Karpas-422 (cell line): ENCODE measurements at places on chromosomes 6 and 20.

- DNase-seq, result no peak
These were observed 33.2 kb upstream of the IGF2R start for GRCh38 chr6:159935633-159936032.

GRCh38 chr20:46255440-46256104, 52.7 kb downstream of the CDH22 start:
- peak; percentile 78 for DNase-seq

DNA sequence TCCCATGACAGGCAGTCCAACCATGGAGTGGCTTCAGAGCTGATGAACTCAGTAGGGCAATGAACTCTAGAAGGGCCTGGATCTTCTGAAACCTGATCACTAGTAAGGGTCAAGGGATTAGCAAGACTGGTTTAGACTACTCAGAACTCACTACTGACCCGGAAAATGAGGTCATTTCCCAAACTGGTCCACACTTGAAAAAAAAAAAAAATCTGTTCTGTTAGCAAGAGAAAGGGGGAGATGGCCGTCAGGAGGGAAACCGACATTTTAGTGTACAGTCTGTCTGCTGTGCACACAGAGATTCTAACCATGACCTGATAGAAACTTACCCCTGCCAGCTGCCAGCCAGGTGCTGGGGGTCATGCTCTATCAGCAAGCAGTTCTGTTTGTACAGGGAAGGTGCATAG, 262.4 kb upstream of the AGPAT4 start:
- no peak for DNase-seq

DNA sequence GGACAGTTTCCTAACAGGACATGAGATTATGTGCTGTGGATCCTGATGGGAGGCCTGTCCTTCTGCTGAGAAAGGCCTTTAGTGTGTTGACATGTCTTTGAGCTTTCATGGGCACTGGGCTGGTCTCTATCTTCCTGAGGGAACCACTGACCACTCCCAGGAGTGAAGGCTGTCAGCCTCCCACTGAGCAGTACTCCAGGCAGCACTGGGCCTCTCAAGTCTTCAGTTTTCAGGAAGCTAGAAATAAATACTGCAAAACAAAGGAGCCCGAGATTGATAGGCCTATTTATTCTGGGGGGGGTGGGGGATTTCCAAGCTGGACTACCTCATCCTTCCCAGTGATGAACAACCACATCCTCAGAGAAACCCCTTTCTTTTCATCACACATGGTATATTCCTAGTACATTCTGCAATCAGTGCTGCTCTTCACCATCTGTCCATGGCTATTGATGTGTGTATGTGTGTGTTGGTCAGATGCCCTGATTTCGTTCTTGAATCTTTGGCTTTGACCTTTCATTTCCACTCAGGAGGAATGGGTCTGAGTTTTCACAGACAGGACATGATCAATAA, 180.9 kb upstream of the SPTLC3 start:
- DNase-seq, result no peak

DNA sequence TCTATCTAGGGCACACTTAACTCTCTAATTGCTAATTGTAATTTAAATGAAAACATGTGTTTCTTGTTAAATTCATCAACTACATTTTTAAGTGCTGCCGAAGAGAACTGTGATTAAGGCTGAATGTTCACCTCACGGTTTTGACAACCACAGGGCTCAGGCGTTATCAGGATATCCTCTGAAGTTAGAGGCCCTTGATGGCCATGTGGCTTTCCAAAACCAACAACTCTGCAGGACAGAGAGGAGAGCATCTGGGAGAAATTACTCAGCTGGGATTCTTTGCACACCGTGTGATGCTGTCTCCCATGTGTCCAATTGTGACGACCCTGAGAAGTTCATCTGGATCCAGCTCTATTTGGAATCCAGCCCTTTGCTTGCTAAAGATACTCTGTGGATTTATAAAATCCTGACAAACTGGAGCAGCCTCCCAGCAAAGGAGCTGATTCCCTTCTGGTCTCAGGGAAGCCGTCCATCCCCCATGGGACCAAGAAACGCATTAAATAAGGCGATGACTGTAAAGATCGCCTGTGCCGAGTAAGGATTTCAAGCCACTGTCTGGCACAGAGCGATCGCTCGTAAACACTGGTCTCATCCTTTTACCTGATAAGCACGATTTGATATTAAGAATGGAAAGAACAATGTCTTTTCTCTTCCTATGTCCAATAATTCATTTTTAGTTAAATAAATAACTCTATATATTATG, 401.1 kb downstream of the CD83 start:
- no peak for DNase-seq

DNA sequence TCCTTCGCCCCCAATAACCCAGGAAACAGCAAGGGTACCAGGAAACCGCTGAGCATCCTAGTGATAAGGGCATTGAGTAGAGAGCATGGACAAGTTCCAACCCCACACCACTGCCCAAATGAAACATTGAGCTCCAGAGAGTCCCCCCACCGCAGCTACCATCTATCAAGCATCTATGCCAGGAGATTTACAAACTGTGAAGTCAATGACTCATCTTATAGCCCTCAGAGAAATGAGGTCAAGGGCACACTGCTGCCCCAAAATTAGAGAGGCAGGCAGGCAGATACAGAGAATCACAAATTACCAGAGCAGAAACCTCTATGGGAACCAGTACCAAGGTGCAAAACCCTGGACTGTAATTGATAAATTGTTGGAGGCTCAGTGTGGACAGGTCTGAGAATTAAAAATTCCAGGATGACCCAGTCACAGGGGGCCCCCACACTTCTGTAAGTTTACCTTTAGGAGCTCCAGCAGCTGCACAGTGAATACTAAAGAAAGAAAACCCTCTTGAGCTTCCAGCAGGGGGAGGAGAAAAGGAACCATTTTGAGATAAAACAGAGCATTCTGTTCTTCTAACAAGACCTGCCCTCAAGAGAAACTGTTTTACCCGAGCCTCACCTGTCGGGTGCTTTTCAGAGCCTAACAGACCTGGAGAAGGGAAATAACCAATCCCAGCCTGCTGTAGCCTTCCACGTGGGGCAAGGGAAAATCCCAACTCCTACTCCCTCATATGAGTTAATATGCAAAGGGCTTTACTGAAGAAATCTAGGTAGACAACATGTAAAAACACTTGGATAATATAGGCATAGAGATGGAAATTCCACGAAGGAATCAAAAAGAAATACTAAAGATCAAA, 118.0 kb upstream of the ARID1B start:
- peak; percentile 53 for DNase-seq

DNA sequence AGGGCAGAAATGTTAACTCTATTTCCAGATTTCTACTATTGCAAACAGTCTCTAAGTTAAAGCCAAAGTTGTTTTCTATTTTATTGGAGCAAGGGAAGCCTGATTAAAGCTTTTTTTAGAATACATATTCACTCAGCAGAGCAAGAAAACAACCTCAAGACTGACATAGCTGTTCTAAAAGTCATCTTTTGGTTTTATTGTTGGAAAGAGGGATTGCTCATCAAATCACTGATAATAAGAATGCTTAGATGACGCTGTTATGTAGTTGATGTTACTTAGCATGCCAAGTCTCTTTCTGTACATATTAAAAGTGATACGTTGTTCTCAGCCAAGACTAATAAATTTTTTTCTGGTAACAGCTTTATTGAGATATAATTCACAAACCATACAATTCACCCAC, 172.6 kb upstream of the LAMA2 start:
- DNase-seq, result no peak

DNA sequence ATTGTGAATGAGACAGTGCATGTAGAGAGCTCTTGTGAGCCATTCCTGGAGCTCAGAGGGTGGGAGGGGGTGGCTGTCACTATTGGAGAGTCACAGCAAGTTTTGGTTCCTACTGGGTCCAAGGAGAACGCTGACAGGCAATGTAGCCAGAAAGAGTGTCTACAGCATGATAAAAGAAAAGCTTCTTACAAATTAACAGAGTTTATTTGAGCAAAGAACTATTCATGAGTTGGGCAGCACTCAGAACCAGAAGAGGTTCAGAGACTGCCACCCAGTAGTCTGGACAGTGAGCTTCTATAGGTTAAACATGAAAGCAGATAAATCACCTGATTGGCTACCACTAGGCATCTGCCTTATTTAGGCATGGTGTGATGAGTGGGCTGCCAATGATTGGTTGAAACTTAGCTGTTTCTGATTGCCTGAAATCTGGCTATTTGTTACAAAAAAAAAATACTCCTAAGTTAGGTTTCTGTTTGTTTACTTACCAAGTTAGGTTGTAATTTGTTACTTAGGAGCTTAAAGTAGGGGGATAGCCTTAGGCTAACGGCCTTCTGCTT, 473.4 kb downstream of the PREX1 start:
- no peak for DNase-seq

- DNase-seq, result no peak
These were observed 406.9 kb upstream of the MAP3K7 start for GRCh38 chr6:90993770-90994169.

GRCh38 chr6:80698459-80698858, 592.0 kb downstream of the BCKDHB start:
- DNase-seq, result no peak

GRCh38 chr20:59322585-59323454, 22.4 kb downstream of the EDN3 start:
- no peak for DNase-seq

DNA sequence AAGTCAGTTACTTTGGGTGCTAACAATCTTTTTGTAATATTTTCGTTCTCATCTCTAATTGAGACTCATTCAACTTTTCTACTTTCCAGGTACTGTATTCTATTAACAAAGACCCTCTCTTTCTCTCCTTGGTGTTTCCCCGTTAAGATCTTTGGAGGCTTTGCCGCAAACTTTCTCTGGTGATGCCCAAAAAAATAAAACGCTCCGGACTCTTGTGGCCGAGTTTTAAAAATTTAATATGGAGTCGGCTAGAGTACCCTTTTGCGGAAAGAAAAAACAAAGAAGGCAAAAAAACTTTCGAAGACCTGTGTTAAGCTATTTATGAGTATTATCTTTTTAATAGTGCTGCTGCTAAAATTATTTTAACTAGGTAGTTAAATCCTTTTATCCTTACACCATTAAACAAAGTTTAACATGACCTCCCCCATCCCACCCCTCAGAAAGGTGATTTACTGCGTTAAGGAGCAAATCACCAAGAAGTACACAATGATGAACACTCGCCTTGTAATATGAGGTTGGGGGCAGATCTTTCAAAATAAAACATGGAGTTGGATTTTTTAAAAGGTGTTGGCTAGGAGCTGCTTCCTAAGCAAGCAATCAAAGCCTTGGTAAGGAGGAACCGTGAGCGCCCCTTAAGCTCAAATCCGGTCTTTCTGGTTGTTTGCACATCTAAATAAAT, 10.0 kb downstream of the SIM1 start:
- DNase-seq, result no peak

DNA sequence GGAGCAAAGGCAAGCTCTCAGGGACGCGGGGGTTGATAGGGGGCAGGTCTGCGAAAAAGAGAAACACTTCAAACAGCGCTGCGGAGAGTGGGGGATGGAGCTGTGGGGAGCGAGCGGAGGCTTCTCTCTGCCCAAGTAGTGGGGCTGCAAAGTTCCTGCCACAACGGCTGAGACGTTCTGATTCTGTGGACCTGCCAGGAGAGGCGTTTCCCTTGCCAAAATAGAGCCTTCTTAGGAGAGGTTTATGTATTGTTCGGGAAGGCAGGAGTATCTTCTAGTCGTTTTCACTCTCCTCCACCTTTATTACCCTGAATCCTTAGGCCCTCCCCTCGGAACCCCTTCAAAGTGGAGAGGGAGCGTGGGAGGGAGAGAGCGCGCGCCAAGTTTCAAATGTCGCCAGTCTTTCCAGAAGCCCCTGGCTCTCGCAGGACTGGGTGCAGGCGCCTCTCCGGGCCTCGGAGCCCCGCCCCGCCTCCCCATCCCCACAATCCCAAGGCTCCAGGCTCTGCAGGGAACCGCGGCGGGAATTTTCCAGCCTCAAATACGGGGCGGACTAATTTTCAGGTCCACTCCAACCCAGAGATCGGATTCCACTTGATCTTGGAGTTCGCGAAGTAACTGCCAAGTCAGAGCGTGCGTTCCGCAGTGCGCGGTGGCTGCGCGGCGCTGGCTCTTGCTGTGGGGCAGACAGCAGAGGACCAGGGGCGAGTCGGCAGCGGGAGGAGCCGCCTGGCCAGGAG, 10.0 kb upstream of the POU3F2 start:
- DNase-seq, result no peak

- peak; percentile 55 for DNase-seq
These were observed 114.3 kb upstream of the CD93 start for GRCh38 chr20:23200413-23200812.

- DNase-seq, result no peak
These were observed 508.1 kb upstream of the MAP3K7 start for GRCh38 chr6:91094806-91095475.

- no peak for DNase-seq
These were observed 166.0 kb upstream of the CDH4 start for GRCh38 chr20:61086031-61086430.

DNA sequence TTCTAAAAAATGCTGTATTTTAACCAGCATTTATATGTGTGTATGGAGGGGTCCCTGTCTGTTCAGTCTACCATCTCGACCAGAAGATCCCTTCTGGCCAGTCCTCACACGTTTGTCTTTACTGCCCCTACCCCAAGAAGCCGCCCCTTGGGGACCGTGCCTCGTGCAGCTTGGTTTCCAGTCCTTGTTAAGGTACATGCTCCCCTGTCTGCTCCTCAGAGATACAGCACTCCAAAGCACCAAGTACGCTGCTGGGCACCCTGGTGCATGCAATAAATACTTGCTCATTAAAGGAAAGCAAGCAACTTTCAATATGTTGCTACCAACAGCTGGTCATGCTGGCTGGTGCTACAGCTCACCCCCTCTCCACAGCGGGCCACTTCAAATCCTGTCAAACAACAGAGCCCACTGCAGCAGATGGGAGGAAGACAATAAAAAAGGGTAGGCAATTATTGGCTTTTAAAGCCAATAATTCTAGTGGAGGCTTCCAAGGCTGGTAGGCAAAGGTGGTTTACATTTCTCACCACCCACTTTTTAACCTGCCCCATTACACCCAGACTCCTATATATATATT, 61.6 kb downstream of the PSMG4 start:
- DNase-seq, result no peak

DNA sequence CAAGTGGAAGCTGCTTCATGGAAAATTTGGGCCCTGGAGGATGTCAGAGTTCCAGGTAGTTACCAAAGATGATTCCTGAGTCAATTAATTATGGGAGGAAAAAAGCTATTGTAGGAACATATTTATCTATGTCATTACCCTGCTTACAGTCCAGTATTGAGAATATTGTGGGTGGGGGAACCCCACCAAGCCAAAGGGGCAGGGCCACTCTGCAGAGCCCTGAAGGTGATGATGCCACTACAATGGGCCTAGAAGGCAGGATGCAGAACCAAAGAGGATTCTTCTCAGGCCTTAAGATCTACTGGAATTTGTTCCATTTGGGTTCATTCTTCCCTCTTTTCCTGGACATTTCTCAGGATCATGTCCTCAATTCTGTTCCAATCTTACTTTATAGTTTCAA, 375.2 kb upstream of the MARCKS start:
- DNase-seq, result no peak

- no peak for DNase-seq
These were observed 4.1 kb upstream of the BCAS1 start for GRCh38 chr20:54074511-54074910.

DNA sequence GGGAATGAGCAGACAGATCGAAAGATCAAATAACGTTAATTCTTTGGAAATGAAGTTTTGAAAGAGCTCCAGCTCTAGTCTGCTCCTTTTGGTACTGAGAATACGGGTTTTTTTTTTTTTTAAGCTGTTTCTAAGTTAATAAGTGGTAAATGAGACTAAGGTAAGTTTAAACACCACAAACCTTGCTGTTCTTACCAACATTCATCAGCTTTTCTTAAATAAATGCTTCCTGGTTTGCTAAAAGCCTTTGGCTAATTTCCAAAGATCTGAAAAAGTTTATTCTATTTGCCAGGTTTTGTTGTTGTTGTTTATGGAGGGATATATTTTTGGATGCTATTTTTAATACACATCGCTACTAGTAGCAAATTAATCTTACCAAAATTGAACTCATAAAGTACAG, 55.1 kb upstream of the STXBP5 start:
- no peak for DNase-seq
